ENCODE measurements at places on chromosomes 12 and 14.

- H3K27me3 ChIP-seq, result peaks cover 5% of the 10 kb centered on the region
- no peaks in the 10 kb centered on the region for H3K4me1 ChIP-seq
Observed at GRCh38 chr14:77955816-77956484, 156.0 kb downstream of the ADCK1 start.

DNA sequence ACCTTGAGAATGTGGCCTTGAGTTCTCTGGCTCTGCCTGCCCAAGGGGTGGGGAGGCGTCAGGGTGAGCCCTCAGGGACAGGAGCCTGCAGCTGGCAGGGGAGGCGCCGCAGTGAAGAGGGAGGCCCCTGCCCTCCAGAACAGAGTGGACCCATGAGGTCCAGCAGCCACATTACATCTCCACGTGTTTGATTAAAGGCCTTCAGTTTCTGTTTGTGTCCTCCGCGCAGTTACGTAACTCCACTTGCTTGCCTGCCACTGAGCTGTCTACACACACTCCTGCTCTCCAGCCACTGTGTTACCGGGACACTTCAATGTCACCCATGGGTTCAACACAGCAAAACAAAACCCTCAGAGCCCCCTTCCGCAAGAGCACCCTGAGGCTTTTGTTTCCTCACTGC is 70.4 kb downstream of the CHGA start:
- H3K27me3 ChIP-seq, result no peaks in the 10 kb centered on the region
- no peaks in the 10 kb centered on the region for H3K4me1 ChIP-seq
- H3K27ac ChIP-seq, result no peak overlapping the region
- no peaks in the 10 kb centered on the region for H3K36me3 ChIP-seq

- H3K4me3 ChIP-seq, result no peak overlapping the region
- no peaks in the 10 kb centered on the region for H3K4me1 ChIP-seq
- no peaks in the 10 kb centered on the region for H3K27me3 ChIP-seq
- DNase-seq, result no peak
Observed at GRCh38 chr12:117551665-117552064, 190.2 kb upstream of the NOS1 start.

GRCh38 chr14:53855127-53855526 is 101.5 kb downstream of the BMP4 start:
- no peaks in the 10 kb centered on the region for H3K36me3 ChIP-seq
- H3K4me1 ChIP-seq, result peaks cover 10% of the 10 kb centered on the region

Measured in astrocyte (in vitro differentiated cells and primary cell).